ENCODE measurements at places on chromosomes 13 and 19.

DNA sequence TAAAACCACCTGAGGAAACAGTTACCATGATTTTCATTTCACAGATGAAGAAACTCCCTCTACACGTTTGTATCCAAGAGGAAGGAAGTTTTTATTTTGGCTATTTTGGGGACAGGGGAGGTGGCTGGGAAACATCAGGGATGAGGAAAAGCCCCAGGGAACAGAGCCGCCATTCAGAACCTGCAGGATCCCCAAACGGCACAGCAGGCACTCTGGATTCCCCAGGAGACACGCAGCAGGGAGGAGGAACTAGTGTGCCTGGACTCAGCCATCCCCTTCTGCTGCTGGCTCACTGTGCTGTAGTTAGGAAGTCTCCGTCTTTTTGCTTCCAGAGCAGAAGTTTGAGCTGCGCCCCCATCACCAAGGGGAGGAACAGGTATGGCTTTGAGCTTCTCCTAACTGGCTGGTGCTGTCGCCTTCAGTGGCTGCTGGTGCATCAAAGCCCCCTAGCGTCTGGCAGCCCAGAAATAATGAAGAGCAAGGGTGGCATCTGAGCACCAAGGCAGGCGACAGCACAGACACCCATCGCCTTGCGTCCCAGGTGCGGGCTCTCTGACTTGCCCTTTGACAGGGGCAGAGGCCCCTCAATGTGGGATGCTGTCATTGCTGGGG is 4.2 kb downstream of the NAPA start:
- no peak for DNase-seq

GRCh38 chr19:18499055-18499775 is 22.7 kb downstream of the ELL start:
- DNase-seq, result no peak

- DNase-seq, result no peak
These were observed 14.9 kb downstream of the KLC3 start for GRCh38 chr19:45355402-45355801.

DNA sequence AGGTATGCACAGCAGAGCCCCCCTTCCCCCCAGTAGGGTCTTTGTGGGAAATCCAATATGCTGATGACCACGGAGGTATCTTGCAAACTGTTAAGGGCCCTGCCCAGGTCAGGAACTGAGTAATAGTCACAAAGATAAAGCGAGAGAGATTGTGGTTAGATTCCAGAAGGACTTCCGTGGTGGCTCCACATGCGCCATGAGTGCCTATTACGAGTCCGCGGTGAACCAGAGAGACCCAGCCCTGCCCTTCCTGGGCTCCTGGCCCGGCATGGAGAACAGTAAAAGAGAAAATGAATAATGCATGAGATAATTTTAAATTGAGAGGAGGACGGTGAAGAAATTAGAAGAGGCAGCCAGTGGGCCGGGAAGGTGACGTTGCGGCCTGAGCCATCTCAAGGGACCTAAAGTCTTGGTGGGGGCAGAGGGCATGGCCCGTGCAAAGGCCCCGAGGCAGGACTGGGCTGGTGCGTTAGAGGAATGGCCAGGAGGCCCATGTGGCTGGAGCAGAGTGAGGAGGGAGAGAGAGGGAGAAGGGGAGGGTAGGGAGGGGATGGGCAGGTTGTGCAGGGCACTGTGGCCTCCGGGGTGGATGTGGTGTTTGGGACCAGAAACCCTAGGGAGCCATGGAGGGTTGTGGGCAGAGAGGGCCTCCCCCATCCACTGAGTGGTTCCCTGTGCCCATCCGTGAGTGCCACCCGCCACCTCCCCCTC is 46.6 kb upstream of the NFIC start:
- no peak for DNase-seq

DNA sequence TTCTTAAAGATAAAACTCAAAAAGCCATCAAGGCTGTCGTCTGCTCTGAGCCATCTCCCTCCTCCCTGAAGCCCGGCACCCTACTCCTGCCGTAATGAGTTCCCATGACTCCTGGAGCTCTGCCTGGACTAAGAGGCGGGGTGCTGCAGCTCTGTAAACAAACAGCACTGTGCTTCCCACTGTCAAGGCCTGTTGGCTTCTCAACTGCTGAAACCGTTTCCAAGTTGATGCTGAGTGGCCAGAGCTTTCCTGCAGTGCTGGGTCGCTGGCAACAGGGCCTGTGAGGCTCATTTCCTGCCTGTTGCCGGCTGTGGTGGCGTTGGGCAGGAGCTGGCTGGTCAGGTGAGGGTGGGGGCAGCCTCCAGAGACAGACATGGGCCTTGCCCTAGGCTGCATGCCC is 26.7 kb upstream of the ISYNA1 start:
- DNase-seq, result no peak

DNA sequence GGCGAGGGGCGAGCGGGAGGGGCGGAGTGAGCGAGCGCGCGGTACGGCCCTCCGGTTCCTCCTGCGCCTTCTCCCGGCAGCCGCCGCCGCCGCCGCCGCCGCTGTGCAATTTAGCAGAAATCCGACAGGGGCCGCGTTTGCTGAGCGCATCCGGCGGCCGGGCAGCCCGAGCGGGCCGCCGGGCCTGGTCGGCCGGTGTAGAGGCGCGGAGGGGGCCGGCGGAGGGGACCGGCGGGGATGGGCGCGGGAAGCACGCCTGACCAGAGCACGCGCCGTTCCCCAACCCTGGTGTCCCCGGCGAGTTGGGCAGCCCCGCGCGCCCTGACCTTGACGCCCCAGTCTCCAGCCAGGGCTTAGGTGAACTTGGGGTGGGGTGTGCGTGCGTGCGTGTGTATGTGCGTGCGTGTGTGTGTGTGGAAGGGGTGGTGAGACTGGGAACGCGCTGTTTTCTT is 144.5 kb upstream of the ZNF536 start:
- DNase-seq, result peak; percentile 51

GRCh38 chr13:27765650-27766049 is 26.6 kb upstream of the GSX1 start:
- no peak for DNase-seq

GRCh38 chr19:5130371-5131030 is 161.6 kb downstream of the KDM4B start:
- no peak for DNase-seq

DNA sequence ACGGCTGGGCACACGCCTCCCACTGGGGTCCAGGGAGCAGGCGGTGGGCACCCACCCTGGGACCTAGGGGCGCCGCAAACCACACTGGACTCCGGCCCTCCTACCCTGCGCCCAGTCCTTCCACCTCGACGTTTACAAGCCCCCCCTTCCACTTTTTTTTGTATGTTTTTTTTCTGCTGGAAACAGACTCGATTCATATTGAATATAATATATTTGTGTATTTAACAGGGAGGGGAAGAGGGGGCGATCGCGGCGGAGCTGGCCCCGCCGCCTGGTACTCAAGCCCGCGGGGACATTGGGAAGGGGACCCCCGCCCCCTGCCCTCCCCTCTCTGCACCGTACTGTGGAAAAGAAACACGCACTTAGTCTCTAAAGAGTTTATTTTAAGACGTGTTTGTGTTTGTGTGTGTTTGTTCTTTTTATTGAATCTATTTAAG is 1.6 kb downstream of the JUNB start:
- DNase-seq, result no peak

GRCh38 chr13:23899555-23899954 is 2.3 kb upstream of the C1QTNF9B start:
- no peak for DNase-seq

DNA sequence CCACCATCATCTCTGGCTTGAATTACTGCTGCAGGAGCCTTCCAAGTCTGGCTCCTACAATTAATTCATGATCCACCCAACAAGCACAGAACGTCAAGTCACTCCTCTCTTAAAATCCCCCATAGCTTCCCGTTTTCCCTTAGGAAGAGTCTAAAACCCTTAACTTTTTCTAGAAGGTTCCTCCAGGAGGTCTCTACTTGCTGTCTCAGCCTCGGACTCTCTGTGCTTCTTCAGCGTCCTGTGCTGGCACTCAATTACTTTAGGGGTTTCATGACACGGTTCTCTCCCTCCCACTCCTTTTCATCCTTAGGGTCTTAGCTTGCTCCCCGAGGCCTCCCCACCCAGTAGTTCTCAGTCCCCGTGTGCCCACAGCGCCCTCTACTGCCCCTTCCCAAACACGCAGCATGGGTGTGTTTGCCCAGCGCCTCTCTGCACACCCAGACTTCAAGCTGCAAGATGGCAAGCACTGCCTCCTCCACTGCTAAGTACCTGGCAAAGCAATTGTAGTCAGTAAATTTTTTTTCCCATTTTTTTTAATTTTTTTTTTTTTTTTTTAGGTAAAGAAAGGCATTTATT is 25.8 kb upstream of the MAP3K10 start:
- DNase-seq, result peak; percentile 53

DNA sequence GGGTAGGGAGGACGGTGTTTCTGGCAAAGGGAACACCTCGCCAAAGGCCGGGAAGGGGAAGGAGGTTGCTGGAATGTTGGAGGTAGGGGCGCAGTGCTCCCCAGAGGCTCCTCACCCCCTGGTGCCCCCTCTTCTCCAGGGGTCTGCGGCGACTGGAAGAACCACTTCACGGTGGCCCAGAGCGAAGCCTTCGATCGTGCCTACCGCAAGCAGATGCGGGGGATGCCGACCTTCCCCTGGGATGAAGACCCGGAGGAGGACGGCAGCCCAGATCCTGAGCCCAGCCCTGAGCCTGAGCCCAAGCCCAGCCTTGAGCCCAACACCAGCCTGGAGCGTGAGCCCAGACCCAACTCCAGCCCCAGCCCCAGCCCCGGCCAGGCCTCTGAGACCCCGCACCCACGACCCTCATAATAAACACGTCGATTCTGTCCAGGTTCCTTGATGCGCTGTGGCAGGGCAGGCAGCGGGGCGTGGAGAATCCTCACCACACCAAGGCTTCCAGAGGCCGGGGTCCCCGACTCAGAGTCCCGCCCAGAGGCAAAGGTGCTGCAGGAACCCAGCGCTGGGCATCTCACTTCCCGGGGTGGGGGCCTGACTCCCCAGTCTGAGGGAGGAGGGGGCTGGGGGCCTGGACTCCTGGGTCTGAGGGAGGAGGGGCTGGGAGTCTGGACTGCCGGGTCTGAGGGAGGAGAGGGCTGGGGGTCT is 7.4 kb upstream of the SPACA4 start:
- DNase-seq, result no peak

GRCh38 chr13:61253105-61253877 is 162.4 kb downstream of the PCDH20 start:
- DNase-seq, result no peak

DNA sequence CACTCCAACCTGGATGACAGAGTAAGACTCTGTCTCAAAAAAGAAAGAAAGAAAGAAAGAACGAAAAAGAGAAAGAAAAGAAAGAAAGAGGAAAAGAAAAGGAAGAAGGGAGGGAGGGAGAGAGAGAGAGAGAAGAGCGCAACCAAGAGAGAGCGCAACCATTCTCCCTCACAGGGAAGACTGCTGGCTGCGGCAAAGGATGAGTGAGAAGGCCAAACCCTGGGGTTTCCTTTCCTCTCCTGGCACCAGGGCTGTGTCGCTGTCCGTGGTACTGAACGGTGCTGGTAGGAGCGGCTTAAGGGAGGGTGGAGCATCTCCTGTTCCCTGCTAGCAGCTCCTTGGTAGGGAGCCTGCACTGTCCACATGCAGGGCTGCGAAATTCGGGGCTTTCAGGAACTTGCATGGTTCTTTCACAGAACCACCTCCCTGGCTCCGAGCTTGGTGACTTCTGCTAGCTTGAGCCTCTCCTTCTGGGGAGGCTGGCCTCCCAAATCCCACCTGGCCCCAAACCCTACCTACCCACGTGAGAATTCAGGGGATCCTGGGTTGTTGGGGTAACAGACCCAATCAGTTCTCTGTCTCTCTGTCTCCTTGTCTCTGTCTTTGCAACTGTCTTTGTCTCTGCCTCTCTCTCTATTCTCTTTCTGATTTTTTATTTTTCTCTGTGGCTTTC is 51.1 kb upstream of the ZNRF4 start:
- peak; percentile 80 for DNase-seq

- DNase-seq, result no peak
These were observed 249.1 kb downstream of the GPC5 start for GRCh38 chr13:91647361-91647990.

DNA sequence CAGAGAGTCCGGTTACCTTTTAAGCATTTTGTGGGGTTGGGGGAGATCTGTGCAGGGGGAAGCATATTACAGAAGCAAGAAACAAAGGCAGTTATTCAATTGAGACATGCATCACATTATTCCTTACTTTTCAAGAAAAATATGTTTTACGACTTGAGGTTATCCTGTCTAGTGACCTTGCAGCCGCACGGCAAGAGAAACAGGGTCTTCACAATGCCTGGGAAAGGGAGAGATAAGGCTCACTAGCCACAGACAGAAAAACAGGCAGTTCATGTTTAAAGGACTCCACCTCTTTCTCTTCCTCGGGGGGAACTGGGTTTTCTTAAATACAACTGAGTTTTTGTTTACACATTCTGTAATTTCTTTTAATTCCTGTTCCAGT is 536 bp upstream of the NCR1 start:
- no peak for DNase-seq

- no peak for DNase-seq
These were observed 40.7 kb downstream of the COMP start for GRCh38 chr19:18750295-18750970.

DNA sequence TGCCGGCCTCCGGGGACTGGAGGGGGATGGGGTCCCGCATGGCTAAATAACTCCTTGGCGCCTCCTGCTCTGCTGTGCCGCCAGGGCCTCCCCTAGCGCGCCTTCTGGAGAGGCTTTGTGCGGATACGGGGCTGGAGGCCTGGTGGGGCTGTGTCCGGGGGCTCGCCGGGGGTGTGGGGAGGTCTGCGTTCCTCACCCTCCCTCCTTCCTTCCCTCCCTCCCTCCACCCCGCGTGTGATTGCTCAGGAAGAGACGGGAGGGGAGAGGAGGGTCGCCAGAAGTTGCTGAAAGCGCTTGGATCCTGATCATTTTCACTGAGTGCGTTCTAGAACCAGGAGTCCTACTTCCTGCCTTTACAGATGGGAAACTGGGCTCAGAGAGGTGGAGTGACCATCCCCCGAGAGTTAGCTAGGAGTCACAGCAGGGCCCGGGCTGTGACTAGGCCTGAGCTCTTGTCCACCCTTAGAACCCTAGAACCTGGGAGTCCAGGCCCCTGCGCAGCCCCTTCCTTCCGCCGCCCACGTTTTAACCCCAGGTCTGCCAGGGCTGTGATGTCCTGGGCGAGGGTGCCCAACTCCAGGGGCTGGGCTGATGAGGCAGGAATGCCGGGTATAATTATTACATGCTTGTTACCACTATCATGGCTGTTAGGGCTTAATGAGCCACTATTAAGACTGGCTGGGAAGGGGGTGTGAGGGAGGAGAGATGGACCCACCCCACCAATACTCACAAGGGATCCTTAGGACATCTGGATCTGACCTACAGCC is 782 bp upstream of the JUND start:
- DNase-seq, result no peak

- no peak for DNase-seq
These were observed 109.5 kb downstream of the PDS5B start for GRCh38 chr13:32695602-32696250.

GRCh38 chr19:39405958-39406655 is 540 bp upstream of the ZFP36 start:
- DNase-seq, result no peak

GRCh38 chr19:3253270-3253669 is 28.8 kb downstream of the CELF5 start:
- DNase-seq, result no peak

DNA sequence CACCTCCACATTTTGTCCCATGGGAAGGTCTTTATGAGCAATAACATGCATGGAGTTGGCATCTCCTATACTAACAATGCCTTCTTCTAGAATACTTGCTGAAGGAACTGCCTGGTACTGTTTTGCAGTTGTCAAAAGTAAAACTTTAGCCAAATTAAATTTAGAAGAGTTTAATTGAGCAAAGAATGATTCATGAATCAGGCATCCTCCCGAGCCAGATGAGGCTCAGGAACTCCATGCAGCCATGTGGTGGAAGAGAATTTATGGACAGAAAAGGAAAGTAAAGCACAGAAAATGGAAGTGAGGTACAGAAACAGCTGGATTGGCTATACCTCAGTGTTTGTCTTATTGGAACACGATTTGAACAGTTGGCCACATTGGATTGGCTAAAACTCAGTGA is 1081.9 kb downstream of the SLITRK1 start:
- DNase-seq, result no peak

Data from HTR-8/SVneo (cell line).